ENCODE measurements at places on chromosomes 5 and 9. TPM values are rescaled to one million over a fixed set of nuclear protein-coding genes. Genes with fewer than 3 reads are reported as not detected.

GRCh38 chr5:51047369-51047768 is 335.9 kb upstream of the ISL1 start:
- H3K4me3 ChIP-seq: no peak overlapping the region
- no peak overlapping the region for H3K27ac ChIP-seq
- no peaks in the 10 kb centered on the region for H3K27me3 ChIP-seq
- H3K4me1 ChIP-seq: no peaks in the 10 kb centered on the region
- no peaks in the 10 kb centered on the region for H3K36me3 ChIP-seq

DNA sequence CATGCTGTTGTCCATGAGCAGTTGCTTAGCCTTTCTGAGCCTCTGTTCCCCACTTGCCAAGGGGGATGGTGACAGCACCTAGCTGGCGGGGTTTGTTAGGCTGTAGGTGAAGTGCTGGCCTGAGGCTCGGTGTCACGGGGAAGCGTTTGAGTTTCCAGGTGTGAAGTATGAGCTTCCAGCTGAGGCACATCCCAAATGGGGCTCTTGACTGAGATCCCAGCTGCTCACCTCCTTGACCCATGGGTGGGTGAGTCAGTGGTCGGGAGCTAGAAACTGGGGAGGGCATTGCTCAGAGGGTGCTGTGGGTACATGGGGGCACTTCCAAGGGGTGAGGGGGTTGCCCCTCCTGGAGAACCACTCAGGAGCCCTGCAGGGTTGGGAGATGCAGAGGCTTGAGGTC is 26.4 kb upstream of the RNF130 start:
- DNase-seq: no peak
- no peaks in the 10 kb centered on the region for H3K27me3 ChIP-seq
- no peak overlapping the region for H3K4me3 ChIP-seq

GRCh38 chr9:89388084-89388867 is 70.0 kb downstream of the SECISBP2 start:
- H3K4me3 ChIP-seq: no peak overlapping the region
- peaks cover 37% of the 10 kb centered on the region for H3K36me3 ChIP-seq
- H3K27ac ChIP-seq: peak overlapping the region; percentile 83
- H3K4me1 ChIP-seq: peaks cover 12% of the 10 kb centered on the region

- H3K4me1 ChIP-seq: no peaks in the 10 kb centered on the region
- H3K27ac ChIP-seq: no peak overlapping the region
- DNase-seq: no peak
- H3K27me3 ChIP-seq: no peaks in the 10 kb centered on the region
- H3K36me3 ChIP-seq: no peaks in the 10 kb centered on the region
These were observed 69.0 kb upstream of the SNX2 start for GRCh38 chr5:122705851-122706250.

- no peaks in the 10 kb centered on the region for H3K4me1 ChIP-seq
- H3K27ac ChIP-seq: no peak overlapping the region
- H3K27me3 ChIP-seq: no peaks in the 10 kb centered on the region
These were observed 131.0 kb downstream of the PBX3 start for GRCh38 chr9:125878164-125878631.

- H3K27me3 ChIP-seq: no peaks in the 10 kb centered on the region
- no peaks in the 10 kb centered on the region for H3K4me1 ChIP-seq
- no peaks in the 10 kb centered on the region for H3K36me3 ChIP-seq
- DNase-seq: no peak
- H3K4me3 ChIP-seq: no peak overlapping the region
These were observed 164.7 kb downstream of the CHSY3 start for GRCh38 chr5:130068988-130069387.

DNA sequence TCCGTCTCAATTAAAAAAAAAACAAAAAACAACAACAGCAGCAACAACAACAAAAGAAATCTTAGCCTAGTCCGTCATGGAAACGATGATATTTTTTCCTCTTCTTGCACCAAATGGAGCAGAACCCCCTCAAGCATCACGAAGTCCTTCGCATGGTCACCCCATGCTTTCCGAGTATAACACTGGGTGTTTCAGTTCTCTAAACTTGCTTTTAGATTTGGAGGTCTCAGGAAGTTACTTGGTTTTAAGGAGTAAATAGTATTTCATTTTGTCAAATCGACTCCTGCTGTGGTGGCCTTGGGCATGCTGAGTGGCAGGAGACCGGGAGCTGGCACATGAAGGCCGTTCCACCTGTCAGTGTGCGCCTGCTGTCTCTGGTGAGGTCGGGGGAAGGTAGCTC is 118.5 kb upstream of the CACNA1B start:
- H3K36me3 ChIP-seq: peaks cover 43% of the 10 kb centered on the region
- H3K27me3 ChIP-seq: no peaks in the 10 kb centered on the region
- no peaks in the 10 kb centered on the region for H3K4me1 ChIP-seq
- H3K27ac ChIP-seq: no peak overlapping the region
- H3K4me3 ChIP-seq: no peak overlapping the region

DNA sequence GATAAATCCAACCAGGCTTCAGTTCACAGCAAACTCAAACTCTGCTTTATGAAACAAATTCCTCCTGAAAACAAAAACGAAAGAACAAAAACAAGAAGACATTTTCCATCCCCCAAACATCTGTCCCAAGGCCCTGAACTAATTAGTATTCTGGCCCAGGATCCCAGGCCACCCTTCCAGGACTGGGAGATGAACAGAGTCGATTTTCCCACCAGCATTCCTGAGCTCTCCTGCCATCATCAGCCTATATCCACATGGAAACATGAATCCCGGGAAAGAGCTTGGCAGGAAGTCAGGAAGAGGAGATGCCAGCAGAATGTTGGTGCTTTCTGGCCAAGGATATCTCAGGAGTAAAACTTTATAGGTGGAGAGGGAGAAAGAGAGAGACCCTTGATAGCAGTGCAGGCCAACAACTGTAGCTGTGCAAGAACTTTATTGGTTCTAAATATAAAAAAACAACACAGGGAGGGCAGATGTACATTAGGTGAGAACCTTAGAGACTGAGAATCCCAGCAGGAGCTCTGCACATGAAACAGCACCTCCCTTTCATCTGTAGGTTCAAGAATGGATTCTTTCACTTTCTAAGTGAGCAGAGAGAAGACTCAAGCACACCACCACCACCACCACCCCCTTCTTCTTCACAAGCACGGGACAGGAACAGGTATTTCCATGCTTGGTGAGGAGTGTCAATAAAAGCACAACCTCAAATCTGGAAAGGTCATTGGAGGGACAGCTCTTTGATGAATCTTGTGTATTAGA is 190.7 kb upstream of the TAS2R1 start:
- H3K27ac ChIP-seq: no peak overlapping the region
- H3K27me3 ChIP-seq: no peaks in the 10 kb centered on the region
- H3K36me3 ChIP-seq: no peaks in the 10 kb centered on the region
- no peak overlapping the region for H3K4me3 ChIP-seq
- H3K4me1 ChIP-seq: no peaks in the 10 kb centered on the region

DNA sequence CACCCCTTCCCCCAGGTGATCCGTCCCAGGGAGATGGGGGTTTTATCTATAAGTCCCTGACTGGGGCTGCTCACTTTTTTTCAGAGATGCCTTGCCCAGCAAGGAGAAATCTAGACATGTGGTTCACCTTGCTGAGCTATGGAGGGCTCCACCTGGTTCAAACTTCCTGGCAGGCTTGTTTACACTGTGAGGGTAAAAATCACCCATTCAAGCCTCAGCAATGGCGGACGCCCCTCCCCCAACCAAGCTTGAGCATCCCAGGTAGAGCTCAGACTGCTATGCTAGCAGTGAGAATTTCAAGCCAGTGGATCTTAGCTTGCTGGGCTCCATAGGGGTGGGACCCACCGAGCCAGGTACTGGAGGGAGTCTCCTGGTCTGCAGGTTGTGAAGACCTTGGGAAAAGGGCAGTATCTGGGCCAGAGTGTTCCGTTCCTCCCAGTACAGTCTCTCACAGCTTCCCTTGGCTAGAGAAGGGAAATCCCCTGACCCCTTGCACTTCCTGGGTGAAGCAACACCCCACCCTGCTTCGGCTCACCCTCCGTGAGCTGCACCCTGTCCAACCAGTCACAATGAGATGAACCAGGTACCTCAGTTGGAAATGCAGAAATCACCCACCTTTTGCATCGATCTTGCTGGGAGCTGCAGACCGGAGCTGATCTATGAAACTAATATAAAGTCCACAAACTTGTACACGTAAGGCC is 231.7 kb downstream of the CTNND2 start:
- no peak overlapping the region for H3K4me3 ChIP-seq
- H3K27ac ChIP-seq: no peak overlapping the region
- DNase-seq: no peak
- H3K36me3 ChIP-seq: no peaks in the 10 kb centered on the region
- H3K4me1 ChIP-seq: no peaks in the 10 kb centered on the region

- no peak for DNase-seq
- no peaks in the 10 kb centered on the region for H3K27me3 ChIP-seq
- no peaks in the 10 kb centered on the region for H3K36me3 ChIP-seq
- H3K4me3 ChIP-seq: no peak overlapping the region
These were observed 626.7 kb downstream of the PRR16 start for GRCh38 chr5:121090822-121091221.

DNA sequence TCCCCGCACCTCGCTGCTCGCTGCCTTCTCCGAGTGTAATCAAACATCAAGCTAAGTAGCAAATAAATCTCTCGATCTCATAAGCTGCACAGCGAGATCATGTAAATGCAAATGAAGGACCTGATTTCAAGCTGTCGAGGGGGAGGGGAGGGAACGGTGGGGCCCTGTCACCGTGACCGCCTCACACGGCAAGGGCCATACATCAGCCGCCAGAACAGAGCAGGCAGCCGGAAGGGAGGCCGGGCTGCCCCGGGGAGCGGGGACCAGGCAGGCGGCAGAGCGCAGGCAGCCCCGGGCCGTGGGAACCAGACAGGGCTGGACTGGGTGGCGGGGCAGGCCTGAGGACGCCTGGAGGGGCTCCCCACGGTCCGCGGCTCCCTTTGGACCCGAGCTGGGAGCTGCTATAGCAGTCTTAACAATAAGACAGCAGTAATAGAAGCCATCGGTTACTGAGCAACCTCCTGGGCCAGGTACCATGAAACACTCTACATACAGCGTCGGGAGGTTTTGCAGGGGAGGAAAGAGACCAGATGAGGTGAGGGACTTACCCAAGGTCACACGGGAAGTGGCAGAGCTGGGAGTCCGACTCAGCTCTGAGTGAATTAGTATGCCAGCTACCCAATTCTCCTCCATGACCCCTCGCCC is 76.8 kb downstream of the CFAP77 start:
- no peak for DNase-seq
- H3K27me3 ChIP-seq: no peaks in the 10 kb centered on the region
- H3K27ac ChIP-seq: no peak overlapping the region
- no peaks in the 10 kb centered on the region for H3K4me1 ChIP-seq
- no peaks in the 10 kb centered on the region for H3K36me3 ChIP-seq

DNA sequence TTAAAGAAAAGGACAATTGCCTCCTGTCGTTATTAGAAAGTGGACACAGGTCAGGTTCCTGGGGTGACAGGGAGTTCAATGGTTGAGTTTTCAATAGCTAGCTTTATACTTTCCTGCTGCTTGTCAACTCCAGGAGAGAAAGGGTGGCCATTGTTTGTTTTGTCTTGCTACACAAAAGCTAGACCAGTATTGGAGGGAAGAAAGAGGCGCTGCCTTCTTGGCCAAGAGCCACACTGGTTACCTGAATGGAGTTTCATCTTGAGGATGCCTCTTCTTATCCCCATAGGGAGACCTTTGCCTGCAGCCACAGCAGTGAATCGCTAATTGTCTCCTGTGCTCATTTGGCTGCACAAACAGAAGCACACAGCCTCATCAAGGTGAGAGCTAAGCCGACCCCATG is 279.4 kb upstream of the GRIA1 start:
- no peak overlapping the region for H3K27ac ChIP-seq
- no peaks in the 10 kb centered on the region for H3K36me3 ChIP-seq
- no peaks in the 10 kb centered on the region for H3K4me1 ChIP-seq
- H3K27me3 ChIP-seq: no peaks in the 10 kb centered on the region

DNA sequence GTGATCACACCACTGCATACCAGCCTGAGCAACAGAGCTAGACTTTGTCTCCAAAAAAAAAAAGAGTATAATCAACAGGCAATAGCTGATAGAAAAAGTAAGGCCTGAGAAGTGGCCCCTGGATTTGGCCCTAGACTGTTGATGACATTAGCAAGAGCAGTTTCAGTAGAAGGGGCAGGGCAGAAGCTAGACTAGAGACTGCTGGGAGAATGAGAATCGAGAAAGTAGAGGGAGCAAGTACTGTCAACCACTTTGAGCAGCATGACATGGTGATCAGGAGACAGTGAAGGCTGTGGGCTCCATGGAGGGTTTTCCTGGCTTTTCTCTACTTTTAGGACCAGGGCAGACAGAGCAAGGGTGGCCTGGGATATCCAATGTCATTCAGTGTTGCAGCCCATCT is 34.9 kb upstream of the B4GALT1 start:
- no peak overlapping the region for H3K27ac ChIP-seq
- no peaks in the 10 kb centered on the region for H3K36me3 ChIP-seq

GRCh38 chr9:130058154-130058553 is 4.4 kb downstream of the GPR107 start:
- H3K27ac ChIP-seq: no peak overlapping the region
- no peak for DNase-seq
- no peaks in the 10 kb centered on the region for H3K36me3 ChIP-seq
- no peak overlapping the region for H3K4me3 ChIP-seq

- H3K4me3 ChIP-seq: no peak overlapping the region
- H3K27me3 ChIP-seq: no peaks in the 10 kb centered on the region
- no peak for DNase-seq
- H3K4me1 ChIP-seq: peaks cover 5% of the 10 kb centered on the region
- H3K36me3 ChIP-seq: no peaks in the 10 kb centered on the region
- no peak overlapping the region for H3K27ac ChIP-seq
These were observed 277.5 kb downstream of the PLK2 start for GRCh38 chr5:58182287-58182841.

- H3K4me1 ChIP-seq: peaks cover 13% of the 10 kb centered on the region
- no peaks in the 10 kb centered on the region for H3K36me3 ChIP-seq
- DNase-seq: no peak
- peak overlapping the region; percentile 76 for H3K4me3 ChIP-seq
These were observed 971 bp downstream of the TMEM267 start for GRCh38 chr5:43482490-43483297.

DNA sequence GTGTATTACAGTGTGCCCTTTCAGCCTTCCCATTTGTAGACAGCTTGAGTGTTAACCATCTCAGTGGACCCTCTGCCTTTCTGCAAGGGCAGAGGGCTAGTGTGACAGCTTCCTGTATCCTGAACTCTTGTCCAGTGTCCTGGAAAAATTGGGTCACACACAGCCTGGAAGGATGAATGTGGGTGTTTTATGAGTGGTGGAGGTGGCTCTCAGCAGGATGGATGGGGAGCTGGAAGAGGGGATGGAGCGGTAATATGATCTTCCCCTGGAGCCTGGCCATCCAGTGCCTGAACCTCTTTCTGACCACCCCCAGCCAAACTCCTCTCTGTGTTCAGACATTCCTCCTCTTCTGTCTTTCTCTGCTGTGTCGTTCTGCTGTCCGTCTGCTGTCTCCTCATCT is 113.0 kb downstream of the KIF4B start:
- H3K4me3 ChIP-seq: no peak overlapping the region
- no peaks in the 10 kb centered on the region for H3K36me3 ChIP-seq
- no peak overlapping the region for H3K27ac ChIP-seq
- no peaks in the 10 kb centered on the region for H3K4me1 ChIP-seq
- DNase-seq: no peak
- no peaks in the 10 kb centered on the region for H3K27me3 ChIP-seq

The EQTN gene
- not detected for total RNA-seq

The KIF4B gene
- total RNA-seq: not detected

The LSM11 gene
- total RNA-seq: 2.2 TPM

The MARCOL gene
- total RNA-seq: not detected

The CAVIN4 gene
- 0.88 TPM for total RNA-seq

The FOXD4L3 gene
- 0.61 TPM for total RNA-seq

The PNPLA7 gene
- 6.0 TPM for total RNA-seq

The TERT gene
- not detected for total RNA-seq

The NACC2 gene
- 36.9 TPM for total RNA-seq

The CREB3 gene
- total RNA-seq: 30.3 TPM

The DAB2IP gene
- 98.0 TPM for total RNA-seq

The FIBCD1 gene
- 15.8 TPM for total RNA-seq

The SLIT3 gene
- total RNA-seq: 45.5 TPM

The TRIM52 gene
- total RNA-seq: 47.1 TPM

The OBP2B gene
- total RNA-seq: not detected

Measured in upper lobe of left lung (tissue), 6 donors.